ENCODE measurements at places on chromosomes 7 and 10. TPM values are rescaled to one million over a fixed set of nuclear protein-coding genes. Genes with fewer than 3 reads are reported as not detected.

Gene MCM10
- total RNA-seq, result 11.6 TPM

Gene ARMH3
- 9.4 TPM for total RNA-seq

Gene MRC1
- not detected for total RNA-seq

Gene CLDN4
- total RNA-seq, result not detected

Gene STEAP1B
- 64.1 TPM for total RNA-seq

Gene DDC
- total RNA-seq, result not detected
